ENCODE measurements at places on chromosomes 1 and 21.
A peak's percentile ranks its signal among the peaks of the same experiment; 100 is the strongest.

DNA sequence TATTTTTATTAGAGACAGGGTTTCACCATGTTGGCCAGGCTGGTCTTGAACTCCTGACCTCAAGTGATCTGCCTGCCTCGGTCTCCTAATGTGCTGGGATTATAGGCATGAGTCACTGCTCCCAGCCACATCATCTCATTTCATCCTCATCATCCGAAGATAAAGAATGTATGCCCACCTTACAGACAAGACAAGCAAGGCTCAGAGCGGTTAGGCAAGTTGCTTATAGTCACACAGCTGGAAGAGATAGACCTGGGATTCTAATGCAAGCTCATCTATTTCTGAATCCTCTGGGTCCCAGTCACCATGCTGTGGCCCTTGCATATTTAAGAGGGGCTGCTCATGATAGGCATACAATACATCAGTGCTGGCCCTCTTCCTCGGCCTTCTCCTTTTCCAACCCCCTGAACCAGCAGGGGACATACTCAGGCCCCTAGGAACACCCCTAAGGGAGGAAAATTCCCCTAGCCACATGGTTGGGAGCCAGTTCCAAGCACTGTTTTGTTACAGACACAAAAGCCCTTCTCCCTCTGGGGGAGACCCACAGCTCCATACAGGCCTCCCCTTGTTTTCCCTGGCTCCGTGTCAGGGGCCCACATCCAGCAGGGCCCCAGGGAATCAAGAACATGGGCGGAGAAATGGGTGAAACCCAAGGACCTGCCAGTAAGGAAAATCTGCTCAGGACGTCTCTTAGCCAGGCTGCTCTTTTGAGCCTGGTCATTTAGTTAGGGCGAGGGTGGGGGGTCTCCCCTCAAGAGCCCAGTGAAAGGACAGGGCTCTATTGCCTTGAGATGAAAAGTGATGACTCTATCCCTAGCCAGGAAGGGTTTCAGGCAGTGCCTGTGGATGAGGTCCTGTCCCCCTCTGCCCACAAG is 6.9 kb downstream of the CSRP1 start:
- H3K4me3 ChIP-seq: peak overlapping the region; percentile 35
- peaks cover 54% of the 10 kb centered on the region for H3K4me1 ChIP-seq
- no peaks in the 10 kb centered on the region for H3K27me3 ChIP-seq
- peak overlapping the region; percentile 93 for H3K27ac ChIP-seq

GRCh38 chr1:30889511-30889910 is 19.0 kb downstream of the SDC3 start:
- no peaks in the 10 kb centered on the region for H3K27me3 ChIP-seq
- no peaks in the 10 kb centered on the region for H3K36me3 ChIP-seq
- no peak overlapping the region for H3K4me3 ChIP-seq
- peak overlapping the region; percentile 97 for H3K27ac ChIP-seq
- DNase-seq: no peak
- peaks cover 12% of the 10 kb centered on the region for H3K4me1 ChIP-seq

- H3K4me1 ChIP-seq: peaks cover 16% of the 10 kb centered on the region
- no peaks in the 10 kb centered on the region for H3K36me3 ChIP-seq
- H3K27ac ChIP-seq: no peak overlapping the region
- peak overlapping the region; percentile 54 for H3K4me3 ChIP-seq
- H3K27me3 ChIP-seq: peaks cover 17% of the 10 kb centered on the region
Measured at GRCh38 chr1:35577071-35577998, 4.2 kb downstream of the TFAP2E start.

DNA sequence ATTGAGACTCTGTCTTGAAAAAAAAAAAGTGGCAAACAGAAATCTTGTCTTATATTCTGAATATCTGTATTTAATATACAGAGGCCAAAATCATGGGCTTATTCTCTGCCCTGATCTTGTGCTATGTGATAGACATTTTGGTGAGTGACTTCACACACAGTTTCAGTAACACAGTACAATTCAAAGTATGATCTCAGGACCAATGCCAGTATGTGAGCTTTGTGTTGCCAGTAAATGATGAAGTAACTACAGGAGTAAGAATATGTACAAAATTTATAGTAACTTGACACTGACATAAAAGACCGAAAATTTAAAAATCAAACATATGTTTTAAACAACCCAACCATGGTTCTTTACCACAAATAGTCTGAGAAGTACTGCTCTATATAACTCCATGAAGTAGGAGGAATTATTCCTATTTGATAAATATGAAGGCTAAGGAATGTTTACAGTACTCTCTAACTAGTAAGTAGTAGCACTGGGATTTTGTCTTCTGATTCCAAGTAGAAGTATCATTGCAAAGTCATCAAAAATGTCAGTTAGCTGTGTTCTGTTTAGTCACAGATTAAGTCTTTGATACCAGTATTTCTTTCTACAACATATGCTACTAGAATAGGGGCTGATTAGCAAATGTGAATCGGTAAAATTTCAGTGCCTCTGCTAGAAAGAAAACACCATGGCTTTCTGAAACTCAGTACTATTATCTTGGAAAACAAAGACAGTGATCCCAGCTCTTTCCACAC is 25.3 kb downstream of the DPH5 start:
- H3K4me3 ChIP-seq: no peak overlapping the region

DNA sequence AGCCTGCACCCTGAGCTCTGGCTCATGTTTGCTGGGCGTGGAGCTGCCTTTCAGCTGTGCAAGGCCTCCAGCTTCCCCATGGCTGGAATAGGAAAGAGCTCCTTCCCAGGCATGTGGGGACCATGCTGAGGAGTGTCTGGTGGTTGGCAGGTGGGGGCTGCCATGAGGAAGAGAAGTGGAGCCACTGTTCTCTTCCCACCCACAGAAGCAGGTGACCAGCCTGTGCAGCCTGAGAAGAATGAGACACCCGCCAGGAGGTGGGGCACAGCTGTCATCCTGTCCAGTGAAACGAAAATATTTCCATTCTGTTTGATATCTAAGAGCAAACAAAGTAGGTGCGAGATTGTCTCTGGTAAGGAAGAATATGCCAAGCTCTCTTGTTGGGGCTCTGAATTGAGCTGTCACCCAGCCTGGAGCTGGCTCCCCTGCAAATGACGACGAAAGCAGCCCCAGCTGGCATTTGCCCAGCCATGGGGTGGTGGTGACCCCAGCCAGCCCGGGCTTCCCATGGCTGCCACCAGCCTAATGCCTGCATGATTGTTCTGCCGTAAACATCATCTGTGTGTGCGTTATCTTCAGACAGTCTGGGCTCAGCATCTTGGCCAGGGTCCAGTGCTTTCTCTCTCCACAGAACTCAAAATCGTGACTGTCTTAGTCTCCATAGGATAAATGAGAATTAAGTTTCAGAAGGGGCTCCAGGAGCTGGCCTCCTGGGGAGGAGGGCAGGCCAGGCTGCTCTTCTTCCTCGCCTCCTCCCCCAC is 429.8 kb upstream of the VAMP3 start:
- H3K4me1 ChIP-seq: no peaks in the 10 kb centered on the region
- H3K27me3 ChIP-seq: no peaks in the 10 kb centered on the region
- no peaks in the 10 kb centered on the region for H3K36me3 ChIP-seq
- no peak overlapping the region for H3K27ac ChIP-seq

DNA sequence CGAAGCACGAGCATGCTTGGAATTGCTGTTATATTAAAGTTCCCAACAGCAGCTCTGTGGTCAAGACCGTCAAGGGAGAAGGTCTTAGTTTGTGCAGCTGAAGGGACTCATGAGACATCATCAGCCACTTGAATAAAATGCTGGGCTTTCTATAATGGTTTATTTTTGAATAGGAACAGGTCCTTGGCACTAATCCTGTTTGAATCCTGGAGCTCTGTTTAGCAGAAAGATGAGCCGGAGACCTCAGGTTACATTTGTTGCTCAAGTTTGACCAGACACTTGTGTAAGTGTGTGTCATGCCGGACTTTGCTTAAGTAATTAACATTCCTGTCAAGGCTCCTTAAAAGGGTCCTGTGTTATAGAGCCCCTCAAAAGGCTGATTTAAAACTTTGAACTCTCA is 186.5 kb downstream of the ROR1 start:
- peaks cover 4% of the 10 kb centered on the region for H3K4me1 ChIP-seq
- no peak for DNase-seq
- no peaks in the 10 kb centered on the region for H3K36me3 ChIP-seq
- no peak overlapping the region for H3K4me3 ChIP-seq
- no peaks in the 10 kb centered on the region for H3K27me3 ChIP-seq
- H3K27ac ChIP-seq: no peak overlapping the region

- H3K36me3 ChIP-seq: no peaks in the 10 kb centered on the region
- DNase-seq: no peak
- H3K4me1 ChIP-seq: no peaks in the 10 kb centered on the region
- no peak overlapping the region for H3K27ac ChIP-seq
- no peaks in the 10 kb centered on the region for H3K27me3 ChIP-seq
Measured at GRCh38 chr1:54826226-54826816, 25.2 kb upstream of the TTC22 start.

GRCh38 chr1:45621501-45621836 is 2.4 kb downstream of the CCDC17 start:
- H3K4me1 ChIP-seq: no peaks in the 10 kb centered on the region
- no peak overlapping the region for H3K4me3 ChIP-seq
- H3K36me3 ChIP-seq: peaks cover 34% of the 10 kb centered on the region
- H3K27ac ChIP-seq: peak overlapping the region; percentile 62
- no peaks in the 10 kb centered on the region for H3K27me3 ChIP-seq

DNA sequence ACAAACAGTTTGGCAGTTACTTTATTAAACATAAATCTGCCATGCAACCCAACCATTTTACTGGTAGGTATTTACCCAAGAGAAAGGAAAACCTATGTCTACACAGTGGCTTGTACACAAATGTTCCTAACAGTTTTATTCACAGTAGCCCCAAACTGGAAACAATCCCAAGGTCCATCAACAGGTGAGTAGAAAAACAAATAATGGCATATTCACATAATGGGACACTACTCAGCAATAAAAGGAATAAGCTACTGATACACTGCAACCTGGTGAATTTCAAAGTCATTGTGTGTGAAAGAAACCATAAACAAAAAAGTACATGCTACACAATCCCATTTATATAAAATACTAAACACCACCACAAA is 12.7 kb downstream of the KYAT3 start:
- no peak for DNase-seq
- no peak overlapping the region for H3K27ac ChIP-seq
- no peaks in the 10 kb centered on the region for H3K4me1 ChIP-seq
- no peaks in the 10 kb centered on the region for H3K27me3 ChIP-seq
- no peak overlapping the region for H3K4me3 ChIP-seq

- no peak overlapping the region for H3K4me3 ChIP-seq
- H3K4me1 ChIP-seq: no peaks in the 10 kb centered on the region
- no peaks in the 10 kb centered on the region for H3K27me3 ChIP-seq
- DNase-seq: no peak
- no peaks in the 10 kb centered on the region for H3K36me3 ChIP-seq
- H3K27ac ChIP-seq: no peak overlapping the region
Measured at GRCh38 chr1:112881742-112882127, 74.3 kb downstream of the SLC16A1 start.

GRCh38 chr1:6209661-6210580 is 4.0 kb downstream of the RNF207 start:
- no peak overlapping the region for H3K27ac ChIP-seq
- DNase-seq: no peak
- no peak overlapping the region for H3K4me3 ChIP-seq

DNA sequence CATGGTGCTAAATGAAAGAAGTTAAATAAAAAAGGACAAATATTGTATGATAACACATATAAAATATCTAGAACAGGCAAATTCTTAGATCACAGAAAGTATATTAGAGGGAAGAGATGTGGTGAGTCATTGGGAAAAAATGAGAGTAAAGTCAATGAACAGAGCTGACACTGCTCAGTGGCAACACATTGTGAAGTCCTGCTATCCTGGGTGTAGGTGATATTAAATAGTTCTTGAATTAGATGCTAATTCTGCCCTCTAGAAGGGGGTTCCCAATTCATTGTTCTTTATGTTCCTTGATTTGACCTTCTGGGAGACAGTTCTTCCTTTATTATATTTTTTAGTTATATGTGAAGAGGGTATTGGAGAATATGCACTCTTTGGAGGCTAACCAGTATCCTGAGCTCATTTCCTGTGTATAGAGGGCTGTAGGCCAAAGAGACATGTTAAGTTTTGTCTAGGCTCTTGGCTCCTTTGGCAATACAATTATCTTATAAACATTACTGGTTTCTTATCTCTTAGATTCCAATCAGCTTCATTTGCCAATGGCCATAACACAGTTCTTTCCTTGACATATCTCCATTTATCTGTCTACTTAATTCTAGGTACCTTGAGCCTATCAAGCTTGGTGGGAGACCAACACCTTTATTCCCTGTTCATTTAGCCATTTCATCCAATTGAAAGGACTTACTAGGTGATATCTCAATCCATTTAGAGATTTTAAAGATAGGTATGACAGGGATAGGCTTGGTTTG is 6.6 kb upstream of the SLC35A3 start:
- no peak overlapping the region for H3K4me3 ChIP-seq
- no peak for DNase-seq
- H3K36me3 ChIP-seq: no peaks in the 10 kb centered on the region
- no peak overlapping the region for H3K27ac ChIP-seq
- H3K4me1 ChIP-seq: no peaks in the 10 kb centered on the region

DNA sequence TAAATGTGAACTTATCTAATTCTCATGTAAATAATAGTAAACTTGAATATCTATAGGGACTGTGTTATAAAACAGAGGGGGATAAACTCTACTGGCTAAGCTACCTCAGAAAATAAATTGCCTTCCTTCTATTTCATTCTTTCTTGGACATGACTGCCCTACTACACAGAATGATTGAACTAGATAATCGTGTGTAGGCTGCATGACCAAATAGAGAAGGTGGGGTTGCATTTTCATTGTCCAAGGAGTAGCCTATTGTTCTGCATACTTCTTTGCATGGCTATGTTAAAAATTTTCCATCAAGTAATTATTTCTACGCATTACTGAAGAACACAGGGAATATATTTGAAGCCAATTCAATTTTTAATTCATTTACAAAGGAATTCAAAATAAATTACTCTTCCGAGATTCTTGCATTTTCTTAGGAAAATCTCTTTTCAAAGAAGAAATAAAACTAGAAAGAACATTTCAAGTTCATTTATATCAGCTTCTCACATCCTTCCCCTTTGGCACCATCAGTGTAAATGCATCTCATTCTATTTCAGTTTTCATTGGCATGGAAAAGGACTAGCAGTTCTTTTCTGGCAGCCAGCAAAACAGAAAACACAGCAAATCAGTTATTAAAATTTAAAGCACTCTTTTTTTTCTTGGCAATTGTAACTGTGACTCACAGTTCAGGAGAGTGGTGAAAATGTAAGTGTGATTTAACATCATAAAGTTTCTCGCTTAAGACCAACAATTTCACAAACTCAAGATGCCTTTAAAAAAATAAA is 714.7 kb downstream of the NCAM2 start:
- no peak for DNase-seq
- no peak overlapping the region for H3K4me3 ChIP-seq
- H3K27me3 ChIP-seq: no peaks in the 10 kb centered on the region
- no peaks in the 10 kb centered on the region for H3K4me1 ChIP-seq

GRCh38 chr1:245488346-245489129 is 333.8 kb downstream of the KIF26B start:
- no peaks in the 10 kb centered on the region for H3K27me3 ChIP-seq
- no peak overlapping the region for H3K4me3 ChIP-seq
- no peak overlapping the region for H3K27ac ChIP-seq
- no peak for DNase-seq
- H3K36me3 ChIP-seq: no peaks in the 10 kb centered on the region
